ENCODE measurements at places on chromosomes 7 and 10.
A peak's percentile ranks its signal among the peaks of the same experiment; 100 is the strongest.

DNA sequence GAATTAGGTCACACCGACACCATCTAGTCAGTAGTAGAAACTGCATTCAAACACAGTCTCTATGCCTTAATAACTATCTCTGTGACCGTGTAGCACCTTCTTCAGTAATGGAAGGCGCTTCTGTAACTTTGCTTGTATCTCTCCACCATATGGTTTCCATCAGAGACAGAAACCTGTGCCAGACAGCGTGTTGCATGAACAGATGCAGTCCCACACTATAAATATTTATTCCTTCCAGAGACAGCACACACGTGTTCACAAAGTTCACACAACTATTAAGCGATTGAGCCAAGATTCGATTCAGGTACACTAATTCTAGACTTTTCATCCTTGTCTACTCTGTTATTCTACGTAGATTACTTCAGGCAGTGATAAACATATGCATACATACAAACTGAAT, 873.9 kb upstream of the MBL2 start:
- DNase-seq, result no peak

DNA sequence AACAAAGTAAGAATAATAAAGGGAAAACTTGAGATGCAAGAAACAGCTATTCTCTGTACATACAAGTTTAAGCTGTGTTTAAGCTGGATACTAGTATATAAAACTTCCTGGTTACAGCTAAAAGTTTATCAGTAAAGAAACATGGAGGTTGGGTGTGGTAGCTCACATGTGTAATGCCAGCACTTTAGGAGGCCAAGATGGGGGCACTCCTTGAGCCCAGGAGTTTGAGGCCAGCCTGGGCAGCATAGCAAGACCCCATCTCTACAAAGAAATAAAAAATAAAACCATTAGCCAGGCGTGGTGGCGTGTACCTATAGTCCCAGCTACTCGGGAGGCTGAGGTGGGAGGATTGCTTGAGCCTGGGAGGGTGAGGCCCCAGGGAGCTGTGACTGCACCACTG, 3.2 kb downstream of the RSU1 start:
- no peak for DNase-seq

- DNase-seq, result peak; percentile 39
Observed at GRCh38 chr7:518630-519483, 789 bp downstream of the PDGFA start.

- no peak for DNase-seq
Observed at GRCh38 chr7:100878013-100878412, 3.1 kb downstream of the SRRT start.

Measured in CD4-positive, CD25-positive, alpha-beta regulatory T cell (primary cell).